ENCODE measurements at places on chromosomes 3 and 15.

- DNase-seq, result no peak
Measured at GRCh38 chr15:82921939-82922338, 30.6 kb downstream of the HOMER2 start.

DNA sequence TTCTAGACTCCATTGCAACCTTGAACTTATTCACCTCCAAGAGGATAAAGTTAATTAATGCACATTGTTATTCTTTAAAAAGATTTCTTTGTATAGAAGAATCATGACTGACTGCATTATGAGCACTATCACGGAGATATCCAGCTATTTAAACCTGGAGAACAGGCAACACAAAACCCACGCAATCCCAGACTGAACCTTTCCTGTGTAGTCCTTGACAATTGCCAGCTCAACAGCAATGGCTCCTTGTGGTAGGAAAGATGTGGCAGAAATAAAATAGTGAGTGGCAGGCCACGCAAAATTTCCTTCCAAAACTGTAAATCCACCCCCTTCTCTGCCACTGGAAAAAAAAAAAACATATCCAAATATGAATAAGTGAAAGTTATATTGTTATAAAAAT lies 573.7 kb downstream of the EPHB1 start:
- DNase-seq, result no peak

DNA sequence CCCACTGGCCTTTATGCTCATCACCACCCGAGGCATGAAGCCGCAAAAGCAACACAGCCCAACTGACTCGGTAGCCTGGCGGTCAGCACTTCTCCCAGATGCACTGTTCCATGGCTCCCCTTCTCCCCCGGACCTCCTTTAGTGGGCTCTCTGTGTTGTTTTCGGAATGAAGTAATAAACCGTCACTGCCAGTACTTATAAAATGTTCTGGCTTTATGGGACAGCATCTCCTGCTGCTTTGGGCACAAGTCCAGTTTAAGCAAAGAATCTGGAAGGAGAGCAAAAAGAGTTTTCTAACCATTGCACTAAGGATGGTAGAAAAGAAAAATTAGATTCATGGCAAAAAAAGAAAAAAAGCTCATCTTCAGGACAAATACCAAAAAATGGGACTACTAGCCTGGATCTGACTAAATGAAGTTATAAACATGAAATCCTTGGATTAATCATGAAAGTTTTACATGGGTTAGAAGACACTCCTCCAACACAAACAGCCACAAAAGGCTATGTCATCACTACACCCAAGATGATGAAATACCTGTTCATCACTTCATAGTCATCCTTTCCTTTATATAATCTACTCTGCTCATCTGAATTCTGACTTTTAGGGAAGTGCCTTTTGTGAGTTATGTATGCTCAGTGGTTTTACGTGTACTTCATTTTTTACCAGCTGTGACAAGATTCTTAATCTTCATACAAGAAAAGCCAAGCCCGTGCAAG lies 89.5 kb upstream of the UBE2E2 start:
- peak; percentile 6 for DNase-seq

DNA sequence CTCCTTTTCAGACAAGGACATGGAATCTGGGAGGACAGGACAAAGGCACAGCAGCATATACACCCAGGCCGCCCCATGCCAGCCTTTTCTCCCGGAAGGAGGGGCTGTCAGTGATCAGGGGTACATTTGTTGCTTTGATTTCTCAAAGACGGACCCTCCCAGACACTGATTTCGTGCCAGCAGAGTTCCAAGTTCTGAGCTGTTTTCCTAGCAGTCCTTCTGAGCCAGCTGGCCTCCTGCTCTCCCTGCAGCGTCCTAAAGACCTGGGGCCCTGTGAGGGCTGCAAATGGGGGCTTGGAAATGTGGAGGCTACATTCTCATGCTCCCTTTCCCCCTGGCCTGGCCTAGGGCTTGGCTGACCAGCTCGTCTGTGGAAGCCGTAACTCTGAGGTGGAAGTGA lies 22.3 kb downstream of the CTSH start:
- DNase-seq, result no peak

DNA sequence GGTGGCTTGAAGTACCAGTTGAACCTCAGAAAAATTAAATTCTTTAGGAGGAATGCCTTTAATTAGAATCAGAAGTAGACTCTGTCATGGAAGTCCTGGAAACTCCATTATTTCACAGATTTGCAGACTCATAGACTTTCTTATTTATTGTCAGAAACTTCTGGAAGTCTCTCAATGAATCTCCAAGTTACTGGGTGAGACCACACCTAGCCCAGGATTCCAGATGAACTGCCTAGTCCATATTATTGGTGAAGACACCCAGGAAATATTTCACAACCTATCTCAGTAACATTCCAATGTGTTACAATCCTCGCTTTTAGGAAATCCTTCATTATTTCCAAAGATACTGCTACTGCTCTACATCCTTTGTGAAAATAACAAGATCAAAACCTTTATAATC lies 6.5 kb upstream of the THBS1 start:
- peak; percentile 82 for DNase-seq

DNA sequence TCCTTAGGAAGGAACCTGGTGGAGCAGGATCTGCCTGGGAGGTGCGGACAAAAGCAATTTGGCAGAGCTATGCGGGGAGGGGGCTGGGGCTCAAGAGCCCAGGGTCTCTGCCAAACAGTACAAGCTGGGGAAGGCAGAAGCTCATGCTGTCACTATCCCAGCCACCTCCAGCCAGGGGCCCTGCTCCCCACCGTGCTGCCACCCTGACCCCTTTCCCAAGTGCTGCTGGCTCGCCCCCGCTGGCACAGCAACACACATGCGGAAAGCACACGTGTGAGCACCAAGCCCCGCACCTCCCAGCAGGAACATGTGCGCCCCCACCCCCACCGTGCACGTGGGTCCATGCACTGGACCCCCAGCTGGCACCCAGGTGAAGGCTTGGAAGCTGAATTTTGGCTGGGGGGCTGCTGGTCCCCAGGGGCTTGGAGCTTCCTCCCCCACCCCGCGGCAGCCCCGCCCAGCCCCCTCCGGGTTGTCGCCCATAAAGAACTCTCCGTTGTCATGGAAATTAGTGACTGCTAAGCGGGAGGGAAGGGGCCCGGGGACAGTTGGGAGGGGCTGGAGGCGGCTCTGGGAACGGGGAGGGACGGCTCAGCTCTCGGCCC lies 742 bp downstream of the CAMKV start:
- no peak for DNase-seq

GRCh38 chr3:174170248-174170647 lies 688.9 kb upstream of the NAALADL2 start:
- peak; percentile 6 for DNase-seq

- no peak for DNase-seq
Measured at GRCh38 chr15:40899536-40900207, 5.4 kb downstream of the VPS18 start.

DNA sequence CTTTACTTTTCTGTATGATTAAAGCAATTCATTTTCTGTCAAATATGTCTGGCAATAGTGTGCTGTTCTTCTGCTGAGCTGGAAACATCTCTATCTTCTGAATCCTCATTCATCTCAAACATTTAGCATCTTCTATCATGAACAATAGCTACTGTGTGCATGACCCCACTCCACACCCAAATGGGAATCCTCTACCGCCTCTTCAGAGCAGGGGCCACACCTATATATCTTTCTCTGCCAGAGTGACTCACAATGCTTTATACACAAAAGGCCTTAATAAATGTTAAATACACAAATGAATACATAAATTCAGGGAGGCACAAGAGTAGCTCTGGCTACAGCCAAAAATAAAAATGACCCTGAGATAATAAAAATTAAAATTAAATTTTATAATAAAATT lies 8.0 kb downstream of the ALDH1A2 start:
- DNase-seq, result no peak

DNA sequence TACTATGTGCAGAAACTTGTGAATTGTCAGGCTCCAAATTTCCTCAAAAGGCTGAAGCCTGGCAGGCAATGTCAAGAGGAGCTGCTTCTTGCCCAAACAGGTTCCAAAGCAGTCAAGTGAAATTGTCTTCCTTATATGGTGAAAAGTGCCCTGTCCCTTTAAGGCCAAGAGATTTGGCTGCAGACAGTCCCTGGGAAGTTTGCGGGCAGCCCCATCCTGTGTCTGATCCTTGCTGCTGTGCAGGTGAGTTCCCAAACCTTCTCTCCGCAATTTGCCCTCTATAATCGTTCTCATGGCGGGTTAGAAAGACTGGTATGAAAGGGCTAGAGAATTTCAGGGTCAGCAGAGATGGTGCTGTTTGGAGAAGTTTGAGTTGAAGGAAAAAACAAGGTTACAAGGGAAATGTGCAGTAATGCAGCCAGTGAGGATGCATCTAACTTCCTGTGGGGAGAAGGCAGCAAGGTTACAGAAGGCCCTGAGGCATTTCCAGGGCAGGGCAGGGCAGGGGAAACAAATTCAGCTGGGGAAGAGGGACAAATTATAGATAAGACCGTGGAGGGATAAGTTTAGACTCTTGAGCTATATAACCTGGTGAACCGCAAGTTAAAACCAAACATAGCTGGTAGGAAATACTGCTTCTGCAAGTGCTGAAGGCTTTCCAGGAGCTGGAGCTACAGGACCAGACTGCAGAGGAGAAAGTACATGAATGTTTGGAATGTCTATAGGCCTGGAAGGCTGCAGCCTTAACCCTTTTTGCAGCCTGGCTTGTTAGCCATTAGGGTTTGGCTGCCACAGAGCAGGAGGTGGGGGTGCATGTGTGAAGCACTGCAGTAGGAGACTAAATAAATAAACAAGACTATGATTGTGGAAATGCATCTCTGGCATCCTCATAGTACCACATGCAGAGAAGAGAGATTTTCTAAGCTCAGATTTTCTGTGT lies 256.2 kb upstream of the IL12A start:
- peak; percentile 59 for DNase-seq

GRCh38 chr3:177379045-177379444 lies 181.8 kb upstream of the TBL1XR1 start:
- DNase-seq, result no peak

DNA sequence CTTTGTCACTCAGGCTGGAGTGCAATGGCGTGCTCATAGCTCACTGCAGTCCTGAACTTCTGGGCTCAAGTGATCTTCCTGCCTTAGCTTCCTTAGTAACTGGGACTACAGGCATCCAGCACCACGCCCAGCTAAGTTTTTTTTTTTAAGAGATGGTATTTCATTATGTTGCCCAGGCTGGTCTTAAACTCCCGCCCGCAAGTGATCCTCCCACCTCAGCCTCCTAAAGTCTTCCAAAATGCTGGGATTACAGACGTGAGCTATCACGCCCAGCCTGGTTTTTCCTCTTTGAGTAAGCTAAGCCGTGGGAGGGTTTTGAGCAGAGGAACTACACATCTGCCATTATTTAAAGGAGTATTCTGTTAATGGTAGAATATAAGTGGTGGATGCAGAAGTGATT lies 7.4 kb upstream of the LRRFIP2 start:
- no peak for DNase-seq

DNA sequence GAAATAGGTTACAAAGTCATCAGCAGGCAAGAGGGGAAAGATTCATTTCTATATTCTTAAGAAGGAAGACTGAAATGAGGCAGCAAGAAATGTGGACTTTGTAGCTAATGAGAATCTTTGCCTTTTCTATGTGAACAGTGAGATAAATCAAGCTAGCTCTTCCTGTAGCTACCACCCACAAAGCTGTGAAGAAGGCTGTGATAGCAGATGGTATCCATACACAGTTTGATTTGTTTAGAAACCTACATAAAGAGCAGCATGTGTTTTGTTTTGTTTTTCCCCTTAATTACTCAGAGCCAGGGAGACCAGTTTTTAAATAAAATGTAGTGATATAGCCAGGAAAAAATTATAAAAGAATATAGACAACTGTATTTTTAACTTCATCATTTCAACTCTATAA lies 45.5 kb downstream of the TEX9 start:
- no peak for DNase-seq
